ENCODE measurements at places on chromosomes 4 and X. TPM values are rescaled to one million over a fixed set of nuclear protein-coding genes. Genes with fewer than 3 reads are reported as not detected.

Gene MYOZ2
- total RNA-seq = 188 TPM

Gene XAGE2
- 0.27 TPM for total RNA-seq

DNA sequence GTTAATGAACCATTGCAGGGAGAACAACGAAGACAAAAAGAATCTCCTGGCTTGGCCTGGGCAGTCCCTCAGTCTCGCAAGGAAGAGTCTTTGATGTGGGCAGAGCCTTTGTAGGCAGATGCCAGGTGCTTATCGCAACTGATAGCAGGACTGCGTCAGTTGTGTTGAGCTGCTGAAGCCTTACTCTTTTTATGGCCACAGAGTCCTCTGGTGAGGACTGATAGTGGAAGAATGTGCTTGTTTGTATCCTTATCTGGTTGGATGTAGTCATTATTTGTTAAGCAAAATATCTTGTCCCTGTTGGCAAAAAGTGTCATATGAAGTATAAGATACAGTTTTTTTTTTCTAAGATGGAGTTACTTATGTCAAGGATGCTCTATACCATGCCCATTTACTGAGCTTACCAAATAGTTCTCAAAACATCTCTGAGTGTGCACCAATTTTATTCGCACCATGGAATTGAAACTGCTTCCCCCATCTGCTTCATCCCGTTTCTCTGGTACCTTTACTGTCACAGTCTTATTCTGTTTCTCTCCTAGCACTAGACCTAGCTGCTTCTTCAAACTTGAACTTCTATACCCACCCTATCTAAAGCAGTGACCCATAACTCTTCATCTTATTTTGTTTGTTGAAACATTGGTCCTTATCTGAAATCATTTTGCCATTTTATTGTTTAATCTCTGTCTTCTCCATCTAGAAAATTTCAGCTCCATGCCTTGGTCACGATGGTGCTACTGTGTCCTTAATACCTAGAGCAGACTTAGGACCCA lies 47.0 kb upstream of the SPRY1 start:
- no peak for DNase-seq

GRCh38 chr4:106687026-106687425 lies 318.4 kb upstream of the GIMD1 start:
- DNase-seq = no peak

GRCh38 chrX:10041383-10041782 lies 74.2 kb downstream of the CLDN34 start:
- DNase-seq = no peak

DNA sequence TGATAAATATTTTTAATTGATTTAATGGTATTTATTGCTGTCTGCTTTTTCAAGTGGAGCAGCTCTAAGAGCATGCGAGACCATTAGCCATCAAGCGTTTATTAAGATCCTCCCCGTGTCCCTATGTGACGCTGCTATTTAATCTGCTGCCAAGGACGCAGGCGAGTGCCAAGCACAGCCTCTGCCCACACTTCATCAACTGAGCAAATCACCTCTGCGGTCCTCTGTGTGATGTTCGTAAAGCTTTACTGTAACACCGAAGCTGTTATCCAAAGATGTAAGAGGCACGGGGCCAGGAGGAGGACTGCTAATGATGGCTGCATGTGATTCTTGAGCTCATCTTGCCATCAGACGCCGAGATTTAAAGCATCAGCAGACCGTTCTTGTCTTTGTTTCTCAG lies 79.5 kb downstream of the STOX2 start:
- peak; percentile 10 for DNase-seq

Measured in muscle of leg (tissue), 16 donors.